ENCODE measurements at places on chromosomes 16 and 17.

- no peak for DNase-seq
These were observed 2.9 kb upstream of the AOC3 start for GRCh38 chr17:42848093-42848492.

GRCh38 chr16:19968891-19969683 lies 84.4 kb upstream of the GPRC5B start:
- no peak for DNase-seq

DNA sequence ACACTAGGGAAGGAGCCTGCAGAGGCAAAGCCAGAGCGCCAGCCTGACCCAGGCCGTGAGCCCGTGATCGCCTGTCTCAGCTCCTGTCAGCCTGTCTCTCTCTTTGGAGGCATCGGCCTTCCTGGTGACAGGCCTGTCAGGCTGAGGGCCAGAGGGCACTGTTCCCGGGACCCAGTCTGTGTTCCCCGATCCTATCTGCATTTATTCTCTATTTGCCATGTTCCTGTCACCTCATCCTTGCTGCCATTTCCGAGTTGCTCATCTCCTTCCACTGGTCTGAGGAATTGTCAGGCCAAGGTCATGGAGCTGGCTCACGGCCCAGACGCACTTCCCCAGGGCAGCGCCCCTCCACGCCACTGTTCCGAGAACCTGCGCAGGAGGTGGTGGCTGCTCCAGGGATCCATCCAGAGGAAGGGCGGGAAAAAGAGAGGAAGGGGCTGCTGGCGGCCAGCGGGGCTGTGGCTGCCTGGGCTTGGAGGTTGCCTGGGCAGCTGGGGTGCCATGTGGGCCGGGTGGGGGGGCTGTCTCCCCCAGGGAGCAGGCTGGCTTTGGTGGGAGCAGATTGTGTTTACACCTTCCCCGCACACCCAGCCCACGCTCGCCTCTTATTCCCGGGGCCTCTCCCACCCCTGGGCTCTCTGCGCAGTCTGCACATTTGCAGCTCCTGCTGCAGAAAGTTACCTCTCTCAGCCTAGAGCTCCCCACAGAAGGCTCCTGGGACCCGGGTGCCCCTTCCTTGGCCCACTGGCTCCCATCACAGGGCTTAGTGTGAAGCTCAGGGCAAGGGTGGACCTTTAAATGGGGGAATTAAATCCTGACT lies 4.9 kb downstream of the PRCD start:
- no peak for DNase-seq

GRCh38 chr17:42406615-42407288 lies 16.3 kb downstream of the CAVIN1 start:
- no peak for DNase-seq

- DNase-seq = no peak
These were observed 43.4 kb downstream of the ZNF18 start for GRCh38 chr17:11953924-11954323.

Measured in T-helper 1 cell (primary cell).